ENCODE measurements at places on chromosomes 13 and 19.
A peak's percentile ranks its signal among the peaks of the same experiment; 100 is the strongest.

- DNase-seq: no peak
Observed at GRCh38 chr19:1435378-1435989, 2.7 kb upstream of the RPS15 start.

GRCh38 chr19:49447485-49448431 is 3.9 kb downstream of the PIH1D1 start:
- DNase-seq: no peak

DNA sequence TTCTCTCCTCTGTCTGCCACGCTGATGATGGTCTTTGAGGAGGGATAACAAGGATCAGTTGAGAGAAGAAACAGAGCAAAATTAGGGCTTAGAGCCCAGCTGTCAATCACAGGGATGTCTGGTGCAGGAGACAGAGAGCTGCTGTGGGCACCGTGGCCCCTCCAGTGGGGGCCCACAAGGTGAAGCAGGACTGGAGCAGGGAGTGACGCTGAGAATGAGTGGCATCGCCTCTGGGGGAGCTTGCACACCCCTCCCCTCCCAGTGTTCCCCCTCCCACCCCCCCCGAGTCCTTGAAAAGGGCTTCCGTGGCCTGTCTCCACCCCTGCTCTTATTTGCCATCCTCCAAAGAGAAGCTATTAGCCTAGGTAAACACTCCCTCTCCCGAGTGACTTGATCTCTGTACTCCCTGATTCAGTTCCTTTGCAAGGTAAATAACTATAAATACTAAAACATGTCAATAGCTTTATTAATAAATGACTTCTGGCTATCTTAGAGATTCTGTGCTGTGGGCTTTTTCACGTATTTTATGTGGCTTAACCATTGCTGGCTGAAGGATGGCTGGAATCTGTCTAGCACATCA is 440.0 kb downstream of the ZNF536 start:
- no peak for DNase-seq

- no peak for DNase-seq
Observed at GRCh38 chr13:111046590-111047141, 68.4 kb upstream of the ARHGEF7 start.

GRCh38 chr13:45747071-45747470 is 45.0 kb downstream of the CBY2 start:
- no peak for DNase-seq

- peak; percentile 65 for DNase-seq
Observed at GRCh38 chr19:1087813-1088415, 7.3 kb downstream of the POLR2E start.

GRCh38 chr13:38951525-38952313 is 38.9 kb downstream of the STOML3 start:
- no peak for DNase-seq

DNA sequence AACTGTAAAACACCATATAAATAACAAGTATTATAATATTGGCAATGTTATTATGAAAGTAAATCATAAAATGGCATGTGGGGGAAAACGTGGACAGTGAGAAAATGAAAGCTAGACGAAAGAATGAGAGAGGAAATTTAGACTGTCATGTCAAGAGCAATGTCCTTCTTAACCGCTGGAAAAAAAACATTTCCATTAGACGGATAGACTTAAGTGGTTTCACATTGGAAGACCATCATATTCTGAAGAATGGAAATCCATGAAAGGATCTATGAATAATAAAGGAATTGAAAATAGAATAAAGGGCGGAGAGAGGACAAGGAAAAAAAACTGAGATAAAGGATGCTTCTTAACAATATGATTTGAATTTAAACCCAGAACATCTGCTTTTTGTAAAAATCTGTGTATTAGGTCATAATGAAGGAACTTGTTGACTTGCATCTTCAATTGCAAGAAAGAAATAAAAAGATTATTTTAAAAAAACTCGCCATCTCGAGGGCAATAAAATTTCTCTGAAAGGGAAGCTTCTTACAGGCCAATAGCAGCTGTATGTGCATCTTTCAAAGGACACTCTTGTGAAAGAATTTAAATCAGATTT is 90.6 kb downstream of the SPRY2 start:
- DNase-seq: no peak

DNA sequence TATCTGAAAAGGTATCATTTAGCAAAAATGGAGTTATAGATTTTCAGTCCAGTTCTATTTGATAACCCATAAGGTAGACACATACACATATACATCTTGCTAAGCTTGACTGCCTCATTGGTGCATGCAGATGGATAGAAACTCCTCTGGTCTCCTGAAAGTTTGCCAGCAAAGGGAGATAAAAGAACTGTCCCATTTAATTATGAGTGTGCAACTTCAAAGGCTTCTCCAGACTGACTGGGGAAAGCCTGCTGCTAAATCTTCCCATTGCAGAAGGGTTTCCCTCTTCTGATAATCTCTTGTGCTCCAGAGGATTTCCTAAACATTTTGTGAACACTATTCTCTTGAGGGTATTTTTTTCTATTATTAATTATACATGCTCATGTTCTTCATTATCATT is 131.9 kb downstream of the ITGBL1 start:
- DNase-seq: no peak

DNA sequence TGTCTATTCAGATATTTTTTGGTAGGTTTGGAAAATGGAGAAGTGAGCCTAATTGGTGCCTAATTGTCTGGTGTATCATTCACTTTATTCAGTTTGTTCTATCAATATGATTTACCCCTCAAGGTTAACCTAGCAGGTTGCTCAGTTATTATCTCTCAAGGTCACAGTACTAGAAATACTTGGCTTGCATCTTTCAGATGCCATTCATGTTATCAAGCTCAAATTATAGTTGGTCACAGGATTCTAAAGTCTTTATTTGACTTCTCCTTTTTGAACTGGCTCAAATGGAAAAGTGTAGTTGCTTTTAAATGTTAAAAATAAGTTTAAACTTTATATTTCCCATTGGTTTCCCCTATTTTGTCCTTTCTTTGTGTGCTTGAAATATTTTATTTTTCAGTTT is 2.6 kb downstream of the KCNRG start:
- DNase-seq: no peak

GRCh38 chr19:33725567-33725966 is 71.1 kb upstream of the KCTD15 start:
- DNase-seq: no peak

DNA sequence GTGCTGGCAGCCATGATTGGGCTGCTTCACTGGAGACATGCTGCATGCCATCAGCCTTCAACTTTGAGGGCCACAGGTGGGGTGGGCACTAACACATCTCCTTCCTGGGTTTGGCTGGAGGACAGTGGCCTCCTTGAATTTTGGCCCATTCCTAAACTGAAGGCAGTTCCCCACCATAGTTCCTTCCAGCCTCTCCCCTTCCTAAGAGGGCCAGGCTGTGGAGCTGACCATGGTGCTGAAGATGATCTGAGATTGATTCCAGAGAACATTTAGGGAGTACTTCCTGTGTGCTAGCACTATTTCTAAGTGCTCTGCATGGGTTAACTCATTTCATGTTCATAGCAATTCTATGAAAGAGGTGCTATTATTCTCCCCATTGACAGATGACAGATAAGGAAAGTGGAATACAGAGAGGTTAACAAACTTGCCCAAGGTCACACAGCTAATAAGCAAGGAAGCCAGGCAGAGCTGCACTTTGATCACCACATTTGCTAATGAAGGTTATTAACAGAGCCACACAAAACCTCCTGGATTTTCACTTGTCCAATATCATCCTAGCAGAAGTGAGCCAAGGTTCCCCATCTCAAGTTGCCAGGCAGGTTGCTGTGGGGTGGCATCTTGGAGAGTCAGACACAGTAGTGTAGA is 175.3 kb downstream of the ZIC5 start:
- no peak for DNase-seq

DNA sequence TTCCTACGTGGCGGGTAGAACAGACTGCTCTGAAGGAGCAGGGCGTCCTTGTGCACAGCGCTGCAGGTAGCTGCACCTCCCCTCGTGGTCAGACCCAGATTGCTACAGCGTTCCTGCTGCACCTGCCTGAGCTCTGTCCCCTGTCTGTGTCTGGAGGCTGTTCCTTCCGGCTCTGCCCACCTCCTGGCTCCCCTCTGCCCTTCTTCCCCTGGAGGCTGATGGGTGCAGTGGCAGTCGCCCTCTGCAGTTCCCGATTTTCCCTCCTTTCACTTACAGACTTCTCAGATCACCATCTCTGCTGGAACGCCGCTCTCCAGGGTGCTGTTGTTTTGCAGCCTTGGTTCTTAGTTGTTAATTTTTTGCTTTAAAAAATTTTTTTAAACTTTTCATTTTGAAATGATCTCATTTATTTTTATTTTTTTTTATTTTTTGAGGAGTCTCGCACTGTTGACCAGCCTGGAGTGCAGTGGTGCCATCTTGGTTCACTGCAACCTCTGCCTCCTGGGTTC is 53.6 kb downstream of the SMARCA4 start:
- DNase-seq: no peak

DNA sequence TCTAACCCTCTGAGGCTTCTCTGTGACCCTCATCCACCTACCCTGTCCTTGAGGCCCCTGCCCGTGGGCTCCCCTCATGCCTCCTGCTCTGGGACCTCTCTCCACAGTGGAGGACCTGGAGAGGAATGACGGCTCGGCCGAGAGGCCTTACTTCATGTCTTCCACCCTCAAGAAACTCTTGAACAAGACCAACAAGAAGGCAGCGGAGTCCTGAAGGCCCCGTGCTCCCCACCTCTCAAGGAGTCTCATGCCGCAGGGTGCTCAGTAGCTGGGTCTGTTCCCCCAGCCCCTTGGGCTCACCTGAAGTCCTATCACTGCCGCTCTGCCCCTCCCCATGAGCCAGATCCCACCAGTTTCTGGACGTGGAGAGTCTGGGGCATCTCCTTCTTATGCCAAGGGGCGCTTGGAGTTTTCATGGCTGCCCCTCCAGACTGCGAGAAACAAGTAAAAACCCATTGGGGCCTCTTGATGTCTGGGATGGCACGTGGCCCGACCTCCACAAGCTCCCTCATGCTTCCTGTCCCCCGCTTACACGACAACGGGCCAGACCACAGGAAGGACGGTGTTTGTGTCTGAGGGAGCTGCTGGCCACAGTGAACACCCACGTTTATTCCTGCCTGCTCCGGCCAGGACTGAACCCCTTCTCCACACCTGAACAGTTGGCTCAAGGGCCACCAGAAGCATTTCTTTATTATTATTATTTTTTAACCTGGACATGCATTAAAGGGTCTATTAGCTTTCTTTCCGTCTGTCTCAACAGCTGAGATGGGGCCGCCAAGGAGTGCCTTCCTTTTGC is 10.8 kb upstream of the ILF3 start:
- no peak for DNase-seq

GRCh38 chr13:33236021-33236420 is 49.5 kb downstream of the STARD13 start:
- DNase-seq: no peak

DNA sequence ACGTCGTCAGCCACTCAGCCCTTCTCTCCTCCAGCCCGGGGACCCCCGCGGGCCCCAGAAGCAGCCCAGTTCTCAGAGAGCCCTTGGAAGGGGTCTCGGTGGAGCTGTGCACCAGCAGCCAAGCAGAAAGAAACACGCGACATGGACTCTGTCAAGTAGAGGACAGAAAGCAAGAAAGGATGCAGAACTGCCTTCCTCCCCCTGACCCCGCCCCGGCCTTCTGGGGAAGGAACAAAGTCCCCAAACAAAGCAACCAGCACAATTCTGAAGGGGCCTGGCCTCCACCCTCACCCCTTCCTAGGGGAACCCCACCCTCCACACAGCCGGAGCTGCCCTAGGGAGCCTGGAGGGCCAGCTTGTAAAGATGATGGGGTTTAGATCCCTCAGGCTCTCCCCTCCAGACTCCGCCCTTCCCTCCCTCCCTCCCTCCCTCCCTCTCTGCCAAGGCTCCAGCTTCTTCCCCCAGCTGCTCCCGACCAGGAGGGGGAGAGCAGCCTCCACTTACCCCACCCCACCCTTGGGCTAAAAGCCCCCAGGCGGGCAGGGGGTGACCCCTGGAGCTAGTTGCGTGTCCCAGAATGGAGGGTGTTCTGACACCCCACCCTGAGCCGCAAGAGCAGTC is 7.8 kb downstream of the LYL1 start:
- no peak for DNase-seq

- no peak for DNase-seq
Observed at GRCh38 chr19:2343289-2343982, 15.0 kb downstream of the SPPL2B start.

- DNase-seq: no peak
Observed at GRCh38 chr13:59689057-59689456, 474.7 kb downstream of the DIAPH3 start.

DNA sequence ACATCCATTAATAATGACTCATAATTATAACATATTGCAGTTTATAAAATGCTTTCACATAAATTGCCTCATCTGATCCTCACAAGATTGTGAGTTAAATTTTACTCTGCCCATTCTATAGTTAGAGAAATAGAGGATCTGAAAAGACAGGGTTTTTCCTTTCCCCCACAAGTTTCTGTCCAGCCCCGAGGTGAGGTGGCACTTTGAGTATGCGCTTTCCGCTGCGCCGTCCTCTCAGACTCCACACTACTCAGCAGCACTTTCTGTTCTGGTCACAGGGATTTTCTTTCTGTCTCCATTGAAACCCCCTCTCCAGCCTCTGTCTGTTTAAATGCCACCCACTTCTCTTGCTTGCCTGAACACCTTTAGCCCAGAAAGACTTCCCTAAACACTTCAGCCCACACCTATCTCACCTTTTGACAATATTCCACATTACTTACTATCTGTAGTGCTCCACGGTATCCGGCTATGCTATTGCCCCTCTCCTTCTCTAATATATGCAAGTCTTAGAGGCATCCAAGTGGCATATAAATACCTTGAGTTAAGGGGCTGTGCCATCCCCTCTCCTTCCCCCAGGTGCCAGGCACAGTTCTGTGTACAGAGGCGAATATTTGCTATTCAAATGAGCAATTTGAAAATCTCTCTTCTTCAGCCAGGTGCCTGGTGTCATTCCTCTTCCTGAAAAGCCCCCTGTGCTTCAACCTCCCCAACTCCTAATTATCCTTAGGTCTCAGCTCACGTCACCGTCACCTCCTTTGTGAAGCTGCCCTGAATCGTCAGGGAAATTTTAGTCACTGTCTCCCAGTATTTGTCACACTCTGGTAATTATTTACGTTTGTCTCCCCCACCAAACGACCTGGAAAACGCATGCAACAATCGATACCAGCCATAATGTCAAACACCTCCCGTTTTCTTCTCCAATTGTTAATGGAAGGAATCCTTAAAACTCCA is 268.7 kb downstream of the NHLRC3 start:
- no peak for DNase-seq

- no peak for DNase-seq
Observed at GRCh38 chr13:109725297-109725696, 61.1 kb downstream of the IRS2 start.

DNA sequence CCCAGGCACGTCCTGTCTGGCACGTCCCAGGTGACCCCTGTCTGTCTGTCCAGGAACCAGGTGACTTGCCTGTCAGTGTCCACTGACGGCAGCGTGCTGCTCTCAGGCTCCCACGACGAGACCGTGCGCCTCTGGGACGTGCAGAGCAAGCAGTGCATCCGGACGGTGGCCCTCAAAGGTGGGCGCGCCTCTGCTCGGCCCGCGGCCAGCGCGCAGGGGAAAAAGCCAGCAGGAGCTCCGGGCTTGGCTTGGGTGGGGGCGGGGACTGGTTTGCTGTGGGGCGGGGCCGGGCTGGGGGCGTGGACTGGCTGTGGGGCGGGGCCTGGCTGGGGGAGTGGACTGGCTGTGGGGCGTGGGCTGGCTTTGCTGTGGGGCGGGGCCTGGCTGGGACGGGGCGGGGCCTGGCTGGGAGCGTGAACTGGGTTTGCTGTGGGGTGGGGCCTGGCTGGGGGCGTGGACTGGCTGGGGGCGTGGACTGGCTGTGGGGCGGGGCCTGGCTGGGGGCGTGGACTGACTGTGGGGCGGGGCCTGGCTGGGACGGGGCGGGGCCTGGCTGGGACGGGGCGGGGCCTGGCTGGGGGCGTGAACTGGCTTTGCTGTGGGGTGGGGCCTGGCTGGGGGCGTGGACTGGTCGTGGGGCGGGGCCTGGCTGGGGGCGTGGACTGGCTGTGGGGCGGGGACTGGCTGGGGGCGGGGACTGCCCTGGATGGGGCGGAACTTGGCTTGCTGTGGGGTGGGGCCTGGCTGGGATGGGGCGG is 7.2 kb downstream of the WDR18 start:
- DNase-seq: peak; percentile 75

Data from CD4-positive, alpha-beta T cell (primary cell).